ENCODE measurements at places on chromosomes 5 and 9.

- no peak for DNase-seq
Measured at GRCh38 chr5:145859897-145860296, 12.9 kb downstream of the GRXCR2 start.

- no peak for DNase-seq
Measured at GRCh38 chr9:72574156-72574810, 52.9 kb downstream of the TMC1 start.

DNA sequence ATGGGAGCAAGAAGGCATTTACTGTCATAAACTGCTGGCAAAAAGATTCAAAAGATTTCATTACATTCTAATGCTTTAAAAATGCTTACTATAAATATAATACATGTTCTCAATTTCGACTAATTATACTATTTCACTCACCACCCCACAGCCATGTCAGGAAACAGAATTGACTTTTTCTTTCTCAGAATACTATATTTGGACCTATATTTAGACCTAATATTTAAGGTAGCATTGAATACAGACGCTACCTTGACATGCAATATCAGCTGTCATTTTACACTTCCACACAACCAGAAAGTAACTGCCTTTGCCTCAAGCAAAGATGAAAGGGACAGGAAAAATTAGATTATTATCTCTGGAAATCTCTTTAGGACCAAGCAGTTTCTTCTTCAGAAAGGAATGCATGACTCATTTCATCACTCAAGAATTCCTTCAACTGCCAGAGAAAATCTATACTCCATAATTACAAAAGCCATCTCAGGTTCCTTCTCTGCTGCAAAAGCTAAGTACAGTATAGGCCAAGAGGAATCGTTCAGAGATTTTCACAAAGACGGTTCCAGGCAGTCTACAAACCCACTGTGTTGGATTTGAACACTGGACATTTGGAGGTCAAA, 11.8 kb upstream of the UBE2QL1 start:
- no peak for DNase-seq

DNA sequence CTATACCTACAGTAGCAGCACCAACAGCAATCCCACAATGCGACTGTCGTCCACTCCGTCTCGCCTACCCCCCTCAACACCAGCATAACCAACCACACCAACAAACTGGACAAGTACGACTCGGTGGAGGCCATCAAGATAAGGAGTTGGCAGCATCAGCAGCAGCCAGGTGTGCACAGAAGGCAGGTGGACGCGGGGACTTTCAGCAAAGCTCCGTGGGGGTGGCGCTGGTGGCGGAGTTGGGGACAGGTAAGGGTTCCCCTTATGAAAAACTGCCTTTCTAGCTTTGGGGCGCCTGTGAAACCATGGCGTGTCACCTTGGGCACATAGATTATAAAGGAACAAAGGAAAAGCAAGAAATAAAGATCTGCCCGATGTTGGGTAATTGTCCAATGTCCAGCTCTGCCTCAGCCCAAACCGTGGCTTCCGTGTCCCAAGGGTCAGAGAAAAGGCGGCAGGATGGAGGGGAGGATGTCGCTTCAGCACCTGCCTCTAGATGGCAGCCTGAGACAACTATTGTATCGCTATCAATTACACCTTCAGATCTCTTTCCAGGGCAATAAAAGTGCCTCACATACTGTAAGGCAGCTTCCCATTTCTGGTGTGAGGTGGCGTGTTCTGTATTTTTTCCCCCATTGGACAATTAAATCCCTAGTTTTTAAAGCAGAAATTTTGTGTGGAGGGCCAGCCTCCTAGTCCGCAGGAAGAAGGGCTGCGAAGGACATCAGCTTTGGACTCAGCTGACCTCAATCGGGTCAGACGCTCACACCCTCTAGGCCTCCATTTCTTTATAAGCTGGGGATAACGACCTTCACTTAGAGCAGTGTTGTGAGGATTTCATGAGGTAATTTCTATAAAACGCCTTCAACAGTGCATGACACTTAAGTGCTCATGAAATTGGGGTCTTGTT, 58.8 kb downstream of the MTRR start:
- no peak for DNase-seq

- DNase-seq = no peak
Measured at GRCh38 chr9:13083963-13084528, 195.4 kb downstream of the MPDZ start.

DNA sequence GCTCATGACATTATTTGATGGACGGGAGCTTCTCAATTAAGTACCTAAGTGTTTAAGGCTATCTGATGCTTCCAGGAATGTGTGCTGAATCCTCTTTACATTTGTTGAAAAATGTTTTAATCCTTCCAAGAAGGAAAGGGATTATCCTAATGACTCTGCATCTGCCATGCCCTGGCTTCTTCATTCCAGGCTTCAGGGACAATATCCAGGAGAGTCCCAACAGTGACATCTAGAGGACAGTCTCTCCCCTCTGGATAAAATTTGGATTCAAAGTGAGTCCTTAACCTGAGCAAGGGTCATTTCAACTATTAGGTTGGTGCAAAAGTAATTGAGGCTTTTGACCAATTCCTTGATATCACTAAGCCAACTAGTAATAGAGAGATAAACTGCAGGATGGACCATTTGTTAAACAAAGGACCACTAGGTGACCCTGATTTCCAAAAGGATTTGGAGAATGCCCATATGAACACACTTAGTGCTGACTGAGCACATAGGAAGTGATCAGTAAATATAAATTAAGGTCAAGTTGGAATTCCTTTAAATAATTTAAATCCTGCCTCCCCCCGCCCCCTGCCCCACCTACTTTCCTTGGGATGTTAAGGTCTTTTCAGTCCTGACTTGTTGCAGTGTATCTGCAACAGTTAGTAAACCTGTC, 19.1 kb downstream of the TNFSF8 start:
- DNase-seq = no peak

DNA sequence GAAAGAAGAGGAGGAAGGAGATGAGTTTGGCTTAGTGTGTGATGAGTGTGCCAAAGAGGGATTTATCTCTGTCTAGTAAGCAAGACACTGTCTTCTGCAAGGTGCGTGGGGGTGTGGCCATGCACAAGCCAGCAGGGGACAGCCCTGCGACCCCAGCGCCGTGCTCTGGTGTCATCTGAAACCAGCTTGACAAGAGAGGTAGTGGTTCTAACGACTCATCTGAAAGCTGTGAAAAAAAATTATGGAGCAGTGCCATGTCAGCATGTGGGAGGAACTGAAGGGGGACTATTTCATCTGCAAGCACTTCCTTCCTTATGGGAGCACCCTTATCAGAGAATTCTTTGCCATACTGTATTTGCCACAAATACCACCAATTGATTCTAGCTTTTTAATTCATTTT, 398.6 kb downstream of the PSAT1 start:
- no peak for DNase-seq

DNA sequence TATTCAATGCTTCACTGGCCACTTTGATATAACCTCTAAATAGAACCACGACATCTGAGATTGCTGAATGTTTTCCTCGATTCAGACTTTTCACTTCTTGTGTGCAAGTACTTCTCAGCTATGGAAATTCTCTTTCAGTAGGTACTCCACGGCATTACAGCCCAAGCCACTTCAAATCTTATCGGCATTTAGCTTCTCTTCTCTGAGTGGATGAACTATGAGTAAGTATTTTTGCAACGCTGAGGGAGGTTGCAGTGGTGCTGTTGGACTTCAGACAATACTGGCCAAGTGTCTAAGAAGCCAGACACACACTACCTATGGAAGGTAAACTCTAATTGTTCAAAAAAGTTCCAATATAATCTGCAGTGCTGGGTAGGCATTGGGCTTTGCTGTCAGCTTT, 60.1 kb downstream of the FBN2 start:
- no peak for DNase-seq

DNA sequence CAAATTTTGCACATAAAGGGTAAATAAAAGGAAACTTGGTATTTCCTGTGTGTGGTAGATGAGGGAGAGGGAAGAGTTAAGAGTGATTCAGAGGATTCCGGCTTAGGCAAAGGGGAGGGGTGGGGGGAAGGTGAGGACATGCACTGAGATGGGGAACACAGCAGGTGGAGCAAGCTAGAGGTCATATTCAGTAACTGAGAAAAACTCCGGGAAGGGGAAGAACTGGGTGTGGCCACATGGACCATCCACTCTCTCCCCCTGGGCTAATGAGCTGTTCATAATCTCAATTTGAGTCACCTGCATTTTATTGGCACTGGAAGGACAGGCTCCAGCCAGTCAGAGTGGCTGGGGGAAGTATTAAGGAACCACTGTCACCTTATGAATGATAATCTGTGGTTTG, 45.1 kb upstream of the UGCG start:
- no peak for DNase-seq

DNA sequence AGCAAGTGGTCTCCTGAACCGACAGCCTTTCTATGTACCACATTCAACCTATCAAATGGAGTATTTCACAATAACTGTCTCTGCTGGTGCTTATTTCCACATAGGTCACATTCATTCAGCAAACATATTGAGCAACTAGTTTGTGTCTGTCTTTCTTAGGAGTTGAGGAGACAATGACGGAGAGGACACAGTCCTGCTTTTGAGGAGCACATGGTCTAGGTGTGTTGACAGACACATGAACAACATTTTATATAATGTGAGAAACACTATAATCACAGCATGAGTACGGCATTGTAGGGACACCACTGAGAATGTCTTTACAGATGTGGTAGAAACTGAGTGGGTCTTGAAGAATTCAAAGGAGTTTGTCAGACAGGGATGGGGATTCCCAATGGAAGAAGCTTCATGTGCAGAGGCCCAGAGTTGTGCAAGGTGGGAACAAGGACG, 28.5 kb downstream of the NFIL3 start:
- no peak for DNase-seq

GRCh38 chr9:93891050-93891449, 64.1 kb downstream of the BARX1 start:
- no peak for DNase-seq

- DNase-seq = no peak
Measured at GRCh38 chr5:43106290-43106638, 14.4 kb upstream of the ZNF131 start.

GRCh38 chr9:3458806-3459475, 66.9 kb downstream of the RFX3 start:
- DNase-seq = no peak

DNA sequence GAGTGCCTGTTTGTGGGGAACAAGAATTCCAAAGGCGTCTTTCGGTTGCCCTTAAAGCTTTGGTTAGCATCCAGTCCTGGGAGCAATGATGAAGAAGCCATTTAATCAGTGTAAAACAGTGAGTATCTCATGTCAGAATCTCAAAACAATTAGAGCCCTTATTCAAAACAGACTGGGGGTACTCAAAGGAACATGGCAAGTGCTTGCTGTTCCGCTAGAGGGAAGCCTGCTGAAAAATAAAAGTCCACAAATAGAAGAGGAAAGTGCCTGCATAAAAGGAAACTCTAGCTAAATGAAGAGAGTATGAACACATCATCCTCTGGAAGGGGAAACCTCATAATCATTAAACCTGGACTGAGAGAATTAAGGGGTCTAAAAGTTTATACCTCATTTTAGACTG, 26.4 kb downstream of the FBXL7 start:
- DNase-seq = no peak

- DNase-seq = no peak
Measured at GRCh38 chr5:56464935-56465768, 232.0 kb upstream of the ANKRD55 start.

- DNase-seq = no peak
Measured at GRCh38 chr9:87461256-87461655, 36.4 kb upstream of the DAPK1 start.

- no peak for DNase-seq
Measured at GRCh38 chr9:131436376-131436775, 42.5 kb downstream of the PRRC2B start.

DNA sequence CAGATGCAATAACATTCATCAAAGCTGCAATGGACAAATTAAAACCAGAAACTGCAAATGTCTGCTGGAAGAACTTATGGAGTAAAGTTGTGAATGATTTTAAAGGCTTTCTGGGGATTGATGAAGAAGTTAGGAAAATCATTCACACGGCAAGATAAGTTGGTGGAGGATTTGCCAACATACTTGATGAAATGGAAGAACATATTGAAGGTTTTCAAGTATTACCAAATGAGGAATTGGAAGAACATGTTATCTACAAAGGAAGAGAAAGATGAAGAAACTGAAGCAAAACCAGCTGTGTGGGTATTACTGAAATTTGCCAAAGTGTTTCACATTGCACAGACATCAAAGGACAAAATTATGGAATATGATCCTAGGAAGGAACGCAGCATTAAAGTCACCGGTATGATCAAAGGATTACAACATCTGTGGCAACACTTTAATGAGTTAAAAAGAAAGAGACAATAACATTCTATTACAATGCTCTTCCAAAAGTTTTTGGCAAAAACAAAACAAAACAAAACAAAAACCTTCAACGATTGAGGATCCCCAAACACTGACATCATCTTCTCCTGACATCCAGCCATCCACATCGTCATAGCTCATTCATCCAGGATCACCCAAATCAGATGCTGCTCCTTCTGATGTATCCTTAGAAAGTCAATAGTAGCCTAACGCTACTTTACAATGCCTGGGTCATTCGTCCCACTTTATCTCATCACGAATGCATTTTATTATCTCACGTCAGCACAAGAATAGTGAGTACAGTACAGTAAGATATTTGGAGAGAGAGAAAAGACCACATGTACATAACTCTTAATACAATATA, 61.3 kb upstream of the SMC5 start:
- DNase-seq = no peak

DNA sequence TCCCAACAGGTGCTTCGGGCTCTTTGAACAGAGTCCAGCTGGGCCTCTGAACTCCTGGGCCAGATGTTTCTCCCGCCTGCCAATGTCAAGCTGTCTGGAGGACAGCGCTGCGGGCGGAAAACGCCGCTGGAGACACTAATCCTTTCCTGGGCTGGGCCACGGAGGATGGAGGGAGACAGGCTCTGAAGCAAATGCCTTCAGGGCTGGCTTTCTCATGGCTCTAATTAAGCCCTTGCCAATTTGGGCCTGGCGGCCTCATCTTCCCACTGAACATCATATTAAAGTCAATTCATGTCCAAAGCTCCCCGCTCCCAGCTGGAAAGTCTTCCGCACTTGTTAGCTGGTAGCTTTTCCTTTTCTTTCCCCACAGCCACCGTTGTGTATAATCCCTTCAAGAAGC, 72.7 kb downstream of the NTNG2 start:
- DNase-seq = no peak

- DNase-seq = no peak
Measured at GRCh38 chr5:112869948-112870347, 8.9 kb downstream of the SRP19 start.

DNA sequence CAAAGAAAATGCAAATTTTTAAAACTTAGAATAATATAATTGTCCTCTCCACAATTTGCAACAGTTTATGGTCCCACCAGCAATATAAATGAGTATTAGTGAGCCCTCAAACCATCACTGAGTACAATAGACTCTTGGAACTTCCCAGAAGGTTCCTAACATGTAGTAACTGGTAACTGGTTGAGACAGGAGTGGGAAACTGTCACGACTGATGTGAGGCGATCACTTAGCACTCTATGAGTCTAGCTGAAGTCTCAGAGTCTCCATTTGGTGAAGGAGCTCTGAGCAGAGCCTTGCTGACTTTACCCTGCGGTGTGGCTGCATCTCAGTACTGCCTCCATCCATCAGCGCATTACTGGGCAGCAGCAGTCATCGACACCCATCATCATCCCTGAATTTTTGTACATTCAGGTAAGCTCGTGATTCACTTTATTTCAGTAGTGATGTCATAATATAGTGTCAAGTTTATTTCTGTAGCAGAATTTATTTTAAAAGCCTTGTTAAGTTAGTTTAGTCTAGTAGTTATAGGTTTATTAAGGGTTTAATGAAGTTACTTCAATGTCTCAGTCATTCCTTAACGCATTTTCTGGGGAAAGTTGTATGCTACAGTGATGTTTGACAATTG, 76.6 kb upstream of the ABCA1 start:
- no peak for DNase-seq
